T-helper 9 cell (primary cell): ENCODE measurements at places on chromosomes 3 and 15.

- DNase-seq: no peak
Observed at GRCh38 chr15:65535192-65535591, 4.9 kb downstream of the HACD3 start.

DNA sequence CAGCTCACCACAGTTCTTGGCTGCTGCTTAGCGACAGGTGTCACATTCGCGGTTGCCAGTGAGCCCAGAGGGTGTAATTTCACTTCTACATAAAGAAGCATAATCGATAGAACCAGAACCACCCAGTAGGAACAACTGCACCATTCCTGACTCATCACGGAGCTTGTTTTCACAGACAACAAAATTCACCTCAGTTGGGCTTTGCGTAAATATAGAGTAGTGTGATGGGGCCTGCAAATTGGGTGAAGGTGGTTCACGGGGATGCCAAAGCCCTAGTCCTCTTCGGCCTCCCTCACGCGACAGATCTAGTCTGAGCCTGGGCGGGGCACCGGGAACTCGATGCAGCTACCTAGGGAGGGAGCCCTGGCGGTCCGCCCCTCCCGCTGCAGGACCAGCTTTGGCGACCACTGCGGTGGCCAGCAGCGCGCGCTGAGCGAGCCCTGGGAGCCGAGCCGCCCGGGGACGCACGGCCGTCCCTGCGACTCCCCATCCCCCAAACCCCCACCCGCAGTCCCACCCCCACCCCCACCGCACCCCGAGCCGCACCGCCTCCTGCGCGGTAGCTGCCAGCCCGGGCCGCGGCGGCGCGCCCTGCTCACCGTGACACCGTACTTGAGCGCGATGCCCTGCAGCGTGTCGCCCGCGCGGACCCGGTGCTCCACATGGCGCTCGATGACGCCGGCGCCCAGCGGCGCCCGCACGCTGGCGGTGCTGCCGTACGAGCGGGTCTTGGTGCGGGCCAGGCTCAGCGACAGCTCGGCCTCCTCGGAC, 519 bp downstream of the LYSMD2 start:
- DNase-seq: peak; percentile 42

DNA sequence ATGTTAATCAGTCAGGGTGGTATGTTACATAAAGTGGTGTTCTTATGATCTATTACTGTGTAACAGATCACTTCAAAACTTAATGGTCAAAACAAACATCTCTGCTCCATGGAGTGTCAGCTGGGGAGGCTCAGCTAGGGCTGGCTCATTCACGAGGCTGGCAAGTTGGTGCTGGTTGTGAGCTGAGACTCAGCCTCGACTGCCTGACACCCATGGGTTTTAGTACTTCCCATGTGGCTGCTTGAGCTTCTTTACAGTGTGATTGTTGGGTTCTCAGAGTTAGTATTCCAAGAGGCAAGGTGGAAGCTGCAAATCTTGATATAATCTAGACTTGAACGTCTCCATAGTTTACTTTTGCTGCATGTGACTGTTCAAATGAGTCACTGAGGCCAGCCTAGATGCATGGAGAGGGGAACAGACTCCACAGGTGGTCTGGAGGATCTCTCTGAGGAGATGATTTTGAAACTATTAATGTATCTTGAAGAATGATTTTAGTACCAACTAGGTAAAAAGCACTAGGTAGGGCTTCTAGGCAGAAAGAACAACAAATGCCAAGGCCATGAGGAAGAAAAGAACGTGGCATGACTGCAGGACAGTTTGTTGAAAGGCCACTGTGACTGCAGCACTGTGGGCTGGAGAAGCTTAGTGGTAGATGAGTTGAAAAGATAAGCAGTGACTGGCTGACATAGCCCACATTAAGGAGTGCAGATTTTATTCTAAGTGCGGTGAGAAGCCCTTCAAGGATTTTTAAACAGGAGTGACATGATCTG, 281.1 kb upstream of the PROK2 start:
- DNase-seq: no peak

DNA sequence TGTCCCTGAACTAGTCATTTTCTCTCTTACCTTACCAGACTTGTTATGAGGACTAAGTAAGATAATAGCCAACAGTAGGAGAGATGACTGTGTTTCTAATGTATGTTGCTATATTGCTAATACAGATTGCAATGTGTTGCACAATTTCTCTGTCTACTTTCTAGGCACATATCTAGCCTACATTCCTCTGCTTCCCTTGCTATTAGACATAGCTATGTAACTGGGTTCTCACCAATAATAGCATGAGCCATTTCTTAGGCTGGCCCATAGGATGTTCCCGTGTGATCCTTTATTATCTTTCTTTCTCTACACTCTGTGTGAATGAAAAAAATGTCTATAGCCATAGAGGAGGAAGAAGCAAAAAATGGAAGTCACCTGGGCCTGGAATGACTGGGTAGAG, 6.8 kb upstream of the LRRN1 start:
- no peak for DNase-seq

- DNase-seq: no peak
Observed at GRCh38 chr3:29214009-29214658, 66.7 kb upstream of the RBMS3 start.
